ENCODE measurements at places on chromosomes 2 and 18.
A peak's percentile ranks its signal among the peaks of the same experiment; 100 is the strongest.

GRCh38 chr2:112648081-112648480, 2.3 kb downstream of the SLC20A1 start:
- no peak for DNase-seq

DNA sequence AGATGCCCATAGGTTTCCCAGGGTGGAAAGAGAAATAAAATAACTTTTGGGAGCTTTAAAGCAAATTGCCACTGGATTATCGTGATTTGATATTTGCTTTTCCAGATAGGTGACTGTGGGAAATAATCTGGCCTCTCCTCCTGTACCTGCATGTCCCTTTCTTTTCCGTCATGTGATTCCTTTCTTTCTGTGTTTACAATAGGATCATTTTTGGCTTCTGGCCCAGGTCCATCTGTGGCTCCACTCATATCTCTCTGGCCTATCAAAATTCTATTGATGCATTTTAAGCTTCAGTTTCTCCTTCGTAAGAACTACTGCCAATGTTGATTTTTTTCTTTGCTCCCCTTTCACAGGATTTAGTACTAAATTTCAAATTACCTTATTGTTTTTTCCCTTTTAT, 153.6 kb downstream of the CCDC85A start:
- no peak for DNase-seq

- no peak for DNase-seq
These were observed 68.4 kb downstream of the MCFD2 start for GRCh38 chr2:46847185-46847710.

GRCh38 chr2:65550246-65550645, 117.8 kb upstream of the SPRED2 start:
- no peak for DNase-seq

DNA sequence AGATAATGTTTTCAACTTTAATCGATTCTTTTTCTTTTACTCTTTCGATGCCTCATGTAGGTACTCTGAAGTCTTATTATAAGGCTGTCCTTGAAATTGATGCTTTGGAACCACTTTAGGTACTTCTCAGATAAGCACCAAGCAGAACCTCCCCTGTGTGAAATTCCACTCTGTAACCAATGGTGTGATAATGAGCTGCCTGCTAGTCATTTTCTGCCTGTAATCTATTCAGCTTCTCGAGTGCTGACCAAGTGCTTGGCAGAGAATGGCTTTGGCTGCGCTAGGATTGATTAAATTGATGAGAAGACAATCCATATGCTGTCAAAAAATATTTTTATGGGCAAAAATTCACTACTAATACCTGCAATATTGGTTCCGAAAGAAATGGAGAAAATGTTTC, 132.1 kb upstream of the STON1 start:
- DNase-seq: no peak

GRCh38 chr2:240434728-240435456, 571 bp upstream of the GPC1 start:
- peak; percentile 92 for DNase-seq

GRCh38 chr2:132547090-132547687, 122.8 kb downstream of the LYPD1 start:
- peak; percentile 45 for DNase-seq

GRCh38 chr18:57687970-57688369, 66.3 kb upstream of the NARS1 start:
- DNase-seq: no peak

GRCh38 chr2:189951791-189952535, 110.6 kb downstream of the MSTN start:
- DNase-seq: no peak

- DNase-seq: no peak
These were observed 44.9 kb downstream of the FIGN start for GRCh38 chr2:163690896-163691295.

GRCh38 chr2:74587664-74588277, 33.3 kb downstream of the DOK1 start:
- DNase-seq: peak; percentile 77

GRCh38 chr2:15769235-15769634, 171.1 kb upstream of the MYCN start:
- no peak for DNase-seq

- no peak for DNase-seq
These were observed 40.4 kb downstream of the VWA3B start for GRCh38 chr2:98127229-98127989.

GRCh38 chr2:122163617-122164016, 408.2 kb downstream of the TSN start:
- no peak for DNase-seq

GRCh38 chr2:17573085-17573803, 32.7 kb downstream of the VSNL1 start:
- no peak for DNase-seq

- DNase-seq: no peak
These were observed 141.7 kb downstream of the PDE11A start for GRCh38 chr2:177930916-177931315.

- no peak for DNase-seq
These were observed 41.5 kb downstream of the YPEL5 start for GRCh38 chr2:30188292-30188691.

DNA sequence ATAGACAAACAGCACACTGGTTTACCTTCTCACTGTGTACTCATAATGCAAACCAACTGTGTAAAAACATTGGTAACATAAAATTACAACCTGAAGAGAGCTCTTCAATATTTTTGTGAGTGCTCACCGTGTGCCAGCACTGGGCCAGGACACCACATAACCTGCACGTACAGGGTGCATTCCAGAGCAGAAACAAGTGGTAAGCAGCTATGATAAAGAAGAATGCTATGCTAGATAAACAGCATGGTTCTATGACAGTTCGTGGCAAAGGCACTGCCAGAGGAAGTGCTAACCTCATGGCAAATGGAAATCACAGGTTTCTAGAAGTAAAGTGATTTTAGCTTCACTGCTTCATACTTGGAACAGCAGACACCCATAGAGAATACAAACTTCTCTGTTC, 343.5 kb downstream of the MTX2 start:
- no peak for DNase-seq

GRCh38 chr2:46328291-46328690, 31.1 kb downstream of the EPAS1 start:
- no peak for DNase-seq

GRCh38 chr2:58521803-58522554, 280.9 kb upstream of the FANCL start:
- no peak for DNase-seq

GRCh38 chr2:169732583-169733358, 861 bp upstream of the KLHL23 start:
- no peak for DNase-seq

DNA sequence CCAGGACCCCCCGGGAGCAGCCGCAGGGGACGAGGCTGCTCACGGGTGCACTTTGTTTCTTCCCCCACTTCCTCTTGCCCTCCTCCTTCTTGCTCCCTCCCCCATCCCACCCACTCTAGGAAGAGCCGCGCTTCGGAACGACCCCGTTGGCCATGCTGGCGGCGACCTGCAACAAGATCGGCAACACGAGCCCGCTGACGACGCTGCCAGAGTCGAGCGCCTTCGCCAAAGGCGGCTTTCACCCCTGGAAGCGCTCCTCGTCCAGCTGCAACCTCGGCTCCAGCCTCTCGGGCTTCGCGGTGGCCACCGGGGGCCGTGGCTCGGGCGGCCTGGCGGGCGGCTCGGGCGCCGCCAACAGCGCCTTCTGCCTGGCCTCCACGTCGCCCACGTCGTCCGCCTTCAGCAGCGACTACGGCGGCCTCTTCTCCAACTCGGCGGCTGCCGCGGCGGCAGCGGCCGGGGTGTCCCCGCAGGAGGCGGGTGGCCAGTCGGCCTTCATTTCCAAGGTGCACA, 1.3 kb downstream of the SP9 start:
- DNase-seq: no peak

GRCh38 chr2:197322724-197323720, 12.4 kb upstream of the ANKRD44 start:
- no peak for DNase-seq

GRCh38 chr18:59837586-59837985, 62.2 kb upstream of the PMAIP1 start:
- DNase-seq: peak; percentile 74

DNA sequence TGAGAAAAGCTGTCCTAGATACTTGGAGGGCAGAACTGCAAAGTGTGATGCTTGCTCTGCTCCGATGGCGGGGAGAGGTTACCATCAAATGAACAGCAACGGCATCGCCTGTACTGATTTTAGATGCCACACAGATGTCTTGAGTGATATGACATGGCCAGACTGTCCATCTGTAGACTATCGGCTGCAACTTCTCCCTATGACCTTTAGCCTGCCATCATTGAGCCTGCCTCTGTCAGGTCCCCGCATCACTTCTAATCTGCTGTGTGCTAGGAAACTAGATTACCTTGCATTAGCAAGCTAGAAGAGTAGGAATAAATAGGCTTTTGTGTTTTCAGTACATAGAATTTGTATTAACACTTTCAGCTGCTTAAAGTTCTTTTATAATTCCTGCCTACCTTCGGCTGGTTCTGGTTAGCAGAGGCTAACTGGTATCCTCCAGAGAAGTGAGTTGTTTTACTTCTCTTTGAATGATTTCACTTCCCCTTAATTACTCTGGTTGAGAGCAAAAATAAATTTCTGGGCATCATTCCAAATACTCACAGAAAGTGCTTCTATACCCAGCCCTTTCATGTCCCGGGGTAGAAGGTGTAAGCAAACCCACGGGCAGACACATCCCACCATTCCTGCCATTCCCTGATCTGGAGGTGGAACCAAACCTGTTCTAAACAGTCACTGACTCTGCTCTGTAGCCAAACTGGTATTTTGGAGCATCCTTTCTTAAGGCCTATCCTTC, 24.0 kb downstream of the GAREM2 start:
- DNase-seq: no peak

DNA sequence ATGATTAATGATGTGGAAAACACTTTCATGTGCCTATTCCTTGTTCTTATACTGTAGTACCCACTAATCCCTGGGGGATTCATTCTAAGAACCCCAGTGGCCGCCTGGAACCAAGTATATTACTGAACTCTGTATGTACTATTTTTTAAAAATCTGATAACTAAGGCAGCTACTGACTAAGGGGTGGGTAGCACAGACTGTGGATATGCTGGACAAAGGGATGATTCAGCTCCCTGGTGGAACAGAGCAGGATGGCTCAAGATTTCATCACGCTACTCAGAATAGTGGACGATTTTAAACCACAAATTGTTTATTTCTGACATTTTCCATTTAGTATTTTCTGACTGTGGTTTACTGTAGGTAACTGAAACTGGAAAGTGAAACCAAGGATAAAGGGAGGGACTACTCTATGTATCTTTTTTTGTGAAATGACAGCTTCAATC, 41.8 kb upstream of the CDC42EP3 start:
- peak; percentile 46 for DNase-seq

GRCh38 chr2:11104794-11105660, 50.2 kb upstream of the SLC66A3 start:
- no peak for DNase-seq

- no peak for DNase-seq
These were observed 200.0 kb upstream of the MEX3C start for GRCh38 chr18:51397347-51397962.

DNA sequence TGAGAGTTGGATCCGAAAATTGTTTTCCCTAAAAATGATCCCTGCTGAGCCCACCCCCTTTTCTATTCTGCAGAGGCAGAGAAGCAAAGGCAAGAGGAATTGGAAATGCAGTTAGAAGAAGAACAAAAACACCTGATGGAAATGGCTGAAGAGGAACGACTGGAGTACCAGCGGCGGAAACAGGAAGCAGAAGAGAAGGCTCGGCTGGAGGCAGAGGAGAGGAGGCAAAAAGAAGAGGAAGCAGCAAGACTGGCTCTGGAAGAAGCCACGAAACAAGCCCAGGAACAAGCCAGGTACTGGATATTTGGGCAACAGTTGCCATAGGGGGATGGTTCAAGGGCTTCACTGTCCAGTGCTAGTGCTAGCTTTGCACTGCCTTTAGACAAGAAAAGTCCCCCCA, 41.7 kb downstream of the SUMO1 start:
- DNase-seq: no peak

GRCh38 chr2:468648-469336, 180.9 kb upstream of the ALKAL2 start:
- no peak for DNase-seq

- no peak for DNase-seq
These were observed 436.8 kb downstream of the TGIF1 start for GRCh38 chr18:3886575-3887322.

DNA sequence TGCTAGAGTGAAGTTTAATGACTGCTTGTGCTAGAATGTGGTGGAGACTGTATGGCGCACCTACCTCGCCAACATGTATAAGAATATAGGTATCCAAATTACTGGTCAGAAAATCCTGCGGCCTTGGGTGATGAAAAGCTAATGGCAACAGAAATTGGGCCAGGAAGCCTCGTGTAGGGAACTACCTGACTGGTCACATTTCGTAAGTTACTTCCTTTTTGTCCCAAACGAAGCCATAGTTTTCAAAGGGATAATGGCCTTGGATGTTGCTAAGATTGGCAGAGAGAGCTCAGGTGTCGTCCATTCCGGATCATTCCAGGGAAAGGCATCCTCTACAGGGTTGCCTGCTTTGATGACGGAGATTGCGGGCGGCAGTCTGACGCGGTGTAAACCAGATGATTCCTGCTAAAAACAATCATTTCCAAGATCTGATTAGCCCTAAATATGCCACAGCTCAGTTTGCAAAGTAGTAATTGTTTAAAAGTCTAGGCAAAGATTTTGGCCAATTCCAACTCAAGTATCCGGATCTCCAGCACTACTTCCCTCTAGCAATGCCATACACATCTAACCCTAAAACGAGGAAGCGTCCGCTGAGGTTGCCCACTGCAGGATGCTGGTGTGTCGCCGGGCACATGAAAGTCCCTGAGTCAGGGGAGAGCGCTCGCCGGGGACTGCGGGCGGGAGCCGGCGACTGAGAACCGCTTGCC, 708 bp upstream of the MALT1 start:
- no peak for DNase-seq

DNA sequence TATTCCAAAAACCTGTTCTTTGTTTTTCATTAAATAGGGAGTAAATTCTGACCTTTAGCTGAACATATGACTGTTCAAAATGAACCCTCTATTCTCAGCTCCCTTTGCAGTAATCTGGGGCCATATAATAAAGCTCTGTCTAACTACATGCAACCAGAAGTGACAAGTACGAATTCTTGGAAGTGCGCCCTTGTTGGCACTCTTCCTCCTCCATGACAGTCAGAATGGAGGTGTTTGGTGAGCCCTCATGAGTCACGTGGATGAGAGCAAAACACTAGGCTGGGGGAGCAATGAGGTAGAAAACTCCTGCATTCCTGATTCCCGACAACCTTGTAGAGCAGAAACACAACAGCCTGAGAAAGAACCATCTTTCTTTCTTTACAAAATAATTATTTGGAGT, 552.9 kb downstream of the FBXO15 start:
- no peak for DNase-seq

- peak; percentile 52 for DNase-seq
These were observed 187.5 kb downstream of the TWIST2 start for GRCh38 chr2:239035361-239035814.

DNA sequence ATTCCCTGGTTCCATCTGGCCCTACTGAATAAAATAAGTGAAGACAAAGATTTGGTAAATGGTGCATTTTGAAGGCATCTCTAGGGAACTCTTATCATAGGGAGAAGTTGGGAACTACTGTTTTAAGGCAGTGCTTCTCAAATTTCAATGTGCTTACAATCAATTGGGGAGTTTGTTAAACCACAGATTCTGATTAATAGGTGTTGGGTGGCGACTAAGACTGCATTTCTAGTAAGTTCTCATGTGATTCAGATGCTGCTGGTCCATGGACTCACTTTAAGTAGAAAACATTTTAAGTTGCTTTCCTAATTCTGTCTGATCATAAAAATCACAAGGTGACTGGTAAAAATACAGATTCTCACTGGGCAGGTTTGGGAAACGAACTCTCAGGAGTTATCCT, 14.6 kb downstream of the FARSB start:
- DNase-seq: no peak

All from activated CD4-positive, alpha-beta T cell treated with anti-CD3 and anti-CD28 coated beads, Interleukin-2, amount 50 U/mL, for 16 hours (primary cell).